Suprapubic skin (tissue), 4 donors: ENCODE measurements at places on chromosomes 5 and 9. TPM values are rescaled to one million over a fixed set of nuclear protein-coding genes. Genes with fewer than 3 reads are reported as not detected.

PCDHB11 gene
- total RNA-seq = 2.8 TPM

KIF4B gene
- total RNA-seq = not detected

ARHGAP26 gene
- total RNA-seq = 36.1 TPM

GRCh38 chr5:110460837-110461236 is 265.6 kb downstream of the TMEM232 start:
- no peak for DNase-seq
- no peaks in the 10 kb centered on the region for H3K36me3 ChIP-seq
- no peaks in the 10 kb centered on the region for H3K4me1 ChIP-seq
- H3K27ac ChIP-seq = no peak overlapping the region

- H3K4me3 ChIP-seq = no peak overlapping the region
- H3K27me3 ChIP-seq = no peaks in the 10 kb centered on the region
- H3K4me1 ChIP-seq = peaks cover 18% of the 10 kb centered on the region
- H3K27ac ChIP-seq = no peak overlapping the region
- H3K36me3 ChIP-seq = no peaks in the 10 kb centered on the region
- no peak for DNase-seq
Observed at GRCh38 chr5:91222482-91222881, 160.6 kb downstream of the ARRDC3 start.

DNA sequence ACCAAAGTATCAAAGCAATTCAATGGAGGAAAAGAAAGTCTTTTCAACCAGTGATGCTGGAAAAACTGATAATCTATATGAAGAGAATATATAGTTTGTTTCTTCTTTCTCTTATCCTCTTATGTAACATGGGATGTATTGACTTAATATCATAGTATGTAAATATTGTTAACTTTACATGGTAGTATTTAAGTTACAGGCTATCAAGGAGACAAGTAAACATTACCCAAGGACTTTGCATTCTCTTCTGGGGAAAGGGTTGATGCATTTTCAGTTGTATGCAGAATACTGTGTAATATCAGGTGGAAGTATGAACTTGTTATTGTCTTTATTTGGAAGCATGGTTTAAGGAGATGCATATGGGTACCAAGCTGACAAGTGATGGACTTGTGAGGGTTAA is 9.1 kb upstream of the ARHGEF37 start:
- no peaks in the 10 kb centered on the region for H3K4me1 ChIP-seq
- no peak overlapping the region for H3K27ac ChIP-seq
- no peak for DNase-seq
- no peak overlapping the region for H3K4me3 ChIP-seq
- no peaks in the 10 kb centered on the region for H3K36me3 ChIP-seq

DNA sequence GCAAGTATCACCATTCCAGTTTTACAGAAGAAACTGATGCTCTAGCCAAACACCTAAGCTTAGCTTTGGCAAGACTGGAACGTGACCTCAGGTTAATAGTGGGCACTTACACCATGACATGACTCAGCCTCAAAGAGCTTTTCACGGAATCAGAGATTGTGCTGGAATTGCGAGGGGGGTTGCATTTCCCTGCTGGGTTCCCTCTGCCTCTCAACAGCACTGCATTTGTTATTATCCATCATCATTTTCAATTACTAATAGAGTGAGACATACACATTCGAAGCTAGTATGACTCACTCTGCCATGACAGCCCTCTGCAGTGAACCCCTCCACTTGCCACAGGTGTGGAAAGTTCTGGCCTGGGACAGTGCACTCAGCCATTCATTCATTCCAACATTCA is 8.0 kb downstream of the SPOCK1 start:
- no peaks in the 10 kb centered on the region for H3K36me3 ChIP-seq
- no peaks in the 10 kb centered on the region for H3K4me1 ChIP-seq
- DNase-seq = no peak
- no peak overlapping the region for H3K27ac ChIP-seq

- no peak overlapping the region for H3K27ac ChIP-seq
- no peak for DNase-seq
- no peaks in the 10 kb centered on the region for H3K27me3 ChIP-seq
Observed at GRCh38 chr9:117775591-117775990, 71.4 kb downstream of the TLR4 start.

GRCh38 chr5:16160706-16161105 is 18.9 kb downstream of the MARCHF11 start:
- no peaks in the 10 kb centered on the region for H3K4me1 ChIP-seq
- H3K27me3 ChIP-seq = no peaks in the 10 kb centered on the region
- no peaks in the 10 kb centered on the region for H3K36me3 ChIP-seq
- H3K27ac ChIP-seq = no peak overlapping the region
- no peak for DNase-seq
- no peak overlapping the region for H3K4me3 ChIP-seq

- DNase-seq = no peak
- H3K4me3 ChIP-seq = no peak overlapping the region
- no peaks in the 10 kb centered on the region for H3K27me3 ChIP-seq
- no peaks in the 10 kb centered on the region for H3K36me3 ChIP-seq
Observed at GRCh38 chr9:90010793-90011192, 406.0 kb downstream of the GADD45G start.

DNA sequence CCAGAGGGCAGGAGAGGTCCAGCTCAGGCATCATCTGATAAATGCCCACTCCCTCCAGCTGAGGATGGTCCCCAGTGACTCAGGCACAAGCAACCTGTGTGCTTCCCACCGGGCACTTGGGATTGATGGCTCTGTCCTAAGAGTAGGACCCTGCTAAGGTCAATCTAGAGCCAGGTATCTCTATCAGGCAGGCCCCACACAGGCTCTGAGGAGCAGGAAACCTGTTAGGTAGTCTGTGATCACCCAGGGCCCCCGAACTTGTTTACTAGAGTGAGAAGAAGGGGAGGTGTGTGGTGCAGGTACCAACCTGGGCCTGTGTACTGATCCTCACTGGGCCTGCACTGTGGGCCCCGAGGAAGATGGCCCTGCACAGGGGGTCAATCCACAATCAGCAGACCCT is 119.6 kb upstream of the FSTL4 start:
- DNase-seq = no peak
- H3K4me1 ChIP-seq = no peaks in the 10 kb centered on the region
- H3K4me3 ChIP-seq = no peak overlapping the region
- H3K27me3 ChIP-seq = no peaks in the 10 kb centered on the region
- no peaks in the 10 kb centered on the region for H3K36me3 ChIP-seq
